Upper lobe of right lung (tissue), 1 donor: ENCODE measurements at places on chromosomes 13 and 19. TPM values are rescaled to one million over a fixed set of nuclear protein-coding genes. Genes with fewer than 3 reads are reported as not detected.

Gene NUP62
- total RNA-seq = 39.3 TPM

Gene SPRED3
- total RNA-seq = 1.6 TPM

Gene KLK4
- total RNA-seq = not detected

Gene RYR1
- 6.5 TPM for total RNA-seq

Gene ZNF878
- total RNA-seq = not detected

Gene COX7A1
- total RNA-seq = 79.4 TPM

Gene ZNF490
- 12.2 TPM for total RNA-seq

Gene GRK1
- 0.09 TPM for total RNA-seq

Gene ERICH4
- not detected for total RNA-seq

Gene LILRB2
- total RNA-seq = 18.8 TPM

Gene RDH8
- not detected for total RNA-seq

Gene RPS28
- 1,645 TPM for total RNA-seq

Gene KLK11
- 10.8 TPM for total RNA-seq

Gene ZNF99
- 0.09 TPM for total RNA-seq

Gene ERICH6B
- not detected for total RNA-seq

Gene GDF15
- 105 TPM for total RNA-seq

Gene CRTC1
- 13.8 TPM for total RNA-seq

Gene KASH5
- total RNA-seq = 2.2 TPM

Gene ZNF560
- not detected for total RNA-seq

Gene DCT
- total RNA-seq = not detected

Gene ACP7
- total RNA-seq = not detected

Gene F2RL3
- 25.3 TPM for total RNA-seq

Gene LHFPL6
- 80.0 TPM for total RNA-seq

Gene GAMT
- total RNA-seq = 7.1 TPM

Gene MKNK2
- total RNA-seq = 314 TPM

Gene SLC25A23
- 51.4 TPM for total RNA-seq

Gene MED4
- 39.7 TPM for total RNA-seq

Gene CNFN
- 0.87 TPM for total RNA-seq

Gene ZNF177
- 3.3 TPM for total RNA-seq

Gene CAPS
- 12.5 TPM for total RNA-seq
